Activated CD4-positive, alpha-beta T cell treated with anti-CD3 and anti-CD28 coated beads, Interleukin-2, amount 50 U/mL, for 16 hours (primary cell): ENCODE measurements at places on chromosomes 7 and 10.

- no peak for DNase-seq
These were observed 577.7 kb upstream of the AUTS2 start for GRCh38 chr7:69020536-69020935.

DNA sequence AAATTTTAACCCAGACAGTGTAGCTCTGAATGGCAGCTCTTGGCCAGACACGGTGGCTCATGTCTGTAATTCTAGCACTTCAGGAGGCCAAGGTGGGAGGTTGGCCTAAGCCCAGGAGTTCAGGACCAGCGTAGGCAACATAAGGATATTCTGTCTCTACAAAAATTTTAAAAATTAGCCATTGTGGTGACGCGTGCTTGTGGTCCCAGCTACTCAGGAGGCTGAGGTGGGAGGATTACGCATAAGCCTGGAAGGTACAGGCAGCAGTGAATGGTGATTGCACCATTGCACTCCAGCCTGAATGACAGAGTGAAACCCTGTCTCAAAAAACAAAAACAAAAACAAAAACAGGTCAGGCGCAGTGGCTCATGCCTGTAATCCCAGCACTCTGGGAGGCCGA is 50.0 kb downstream of the SUFU start:
- no peak for DNase-seq

GRCh38 chr10:107474650-107475049 is 310.1 kb upstream of the SORCS1 start:
- no peak for DNase-seq

DNA sequence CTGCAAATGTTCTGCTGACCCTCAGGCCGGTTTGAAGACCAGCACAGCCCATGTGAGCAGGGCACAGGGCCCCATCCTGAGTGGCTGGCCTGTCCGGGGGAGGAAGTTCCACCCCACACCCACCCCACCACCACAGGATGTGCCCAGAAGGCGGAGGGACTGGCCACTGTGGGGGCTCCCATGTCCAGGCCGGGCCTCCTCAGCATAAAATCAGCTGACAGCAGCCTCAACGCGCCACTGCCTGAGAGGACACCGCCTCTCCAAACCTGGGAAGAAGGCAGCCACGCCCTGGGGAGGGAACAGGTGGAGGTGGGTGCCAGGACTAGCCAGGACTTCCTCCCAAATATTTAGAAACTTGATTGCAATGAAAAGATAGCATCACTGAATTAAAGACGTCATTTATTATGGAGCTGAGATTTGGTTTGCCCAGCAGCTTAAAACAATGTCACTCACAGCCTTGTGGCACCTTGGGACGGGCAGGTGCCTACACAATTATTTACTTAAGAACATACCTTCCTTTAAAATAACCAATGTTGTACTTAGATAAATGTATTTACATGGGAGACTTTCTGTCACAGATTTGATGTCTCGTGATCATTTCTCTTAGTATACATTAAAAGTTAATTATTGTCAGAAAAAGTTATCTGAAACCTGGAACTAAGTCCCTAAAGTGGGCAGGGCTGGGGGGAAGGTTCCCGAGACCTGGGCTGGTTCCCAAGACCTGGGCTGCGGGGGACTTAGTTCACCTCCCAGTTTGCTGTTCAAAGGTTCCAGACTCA is 27.3 kb upstream of the FAM20C start:
- DNase-seq = no peak

DNA sequence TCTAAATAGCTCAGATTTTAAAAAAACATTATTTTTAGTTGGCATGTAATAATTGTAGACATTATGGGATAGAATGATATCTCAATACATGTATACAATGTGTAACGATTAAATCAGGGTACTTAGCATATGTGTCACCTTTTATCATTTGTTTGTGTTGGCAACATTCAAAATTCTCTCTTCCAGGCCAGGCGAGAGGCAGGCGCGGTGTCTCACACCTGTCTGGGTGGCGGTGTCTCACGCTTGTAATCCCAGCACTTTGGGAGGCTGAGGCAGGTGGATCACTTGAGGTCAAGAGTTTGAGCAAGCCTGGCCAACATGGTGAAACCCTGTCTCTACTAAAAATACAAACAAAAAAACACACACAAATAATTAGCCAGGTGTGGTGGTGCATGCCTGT is 151.7 kb downstream of the RTKN2 start:
- DNase-seq = no peak

DNA sequence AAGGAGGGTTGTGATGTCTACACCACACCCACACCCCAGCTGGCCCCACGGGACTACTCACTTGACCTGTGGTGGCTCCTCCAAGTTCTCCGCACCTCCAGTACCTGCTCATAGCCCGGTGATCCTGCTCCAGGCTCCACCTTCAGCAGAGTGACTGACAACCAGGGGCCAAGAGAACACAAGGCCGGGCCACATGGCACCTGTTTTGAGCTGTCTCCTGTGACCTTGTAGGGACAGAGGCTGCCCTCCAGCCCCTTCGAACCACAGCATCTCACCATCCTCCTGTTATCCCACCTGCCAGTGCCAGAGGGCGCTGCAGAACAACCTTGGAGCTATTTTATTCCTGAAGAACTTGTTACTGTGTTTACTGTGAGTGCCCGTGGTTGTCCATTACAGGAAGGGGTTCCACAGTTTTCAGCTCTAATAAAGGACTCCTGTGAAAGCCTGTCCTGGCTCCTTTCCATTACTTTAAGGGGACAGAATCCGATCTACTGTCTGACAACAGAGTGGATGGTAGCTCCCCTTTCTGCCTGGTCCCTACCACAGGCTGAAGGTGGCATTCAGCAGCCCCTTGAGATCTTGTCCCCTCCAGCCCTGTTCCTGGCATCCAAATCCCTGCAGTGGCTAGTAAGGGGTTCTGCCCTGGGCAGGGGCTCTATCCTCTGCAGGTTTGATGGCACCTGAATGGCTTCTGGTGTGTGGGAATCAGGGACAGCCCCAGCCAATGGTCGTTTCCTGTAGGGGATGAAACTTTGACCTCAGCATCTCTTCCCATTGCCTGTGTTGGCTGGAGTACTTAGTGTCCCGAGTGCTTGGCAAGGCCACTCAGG is 50.8 kb downstream of the C10orf120 start:
- peak; percentile 41 for DNase-seq

DNA sequence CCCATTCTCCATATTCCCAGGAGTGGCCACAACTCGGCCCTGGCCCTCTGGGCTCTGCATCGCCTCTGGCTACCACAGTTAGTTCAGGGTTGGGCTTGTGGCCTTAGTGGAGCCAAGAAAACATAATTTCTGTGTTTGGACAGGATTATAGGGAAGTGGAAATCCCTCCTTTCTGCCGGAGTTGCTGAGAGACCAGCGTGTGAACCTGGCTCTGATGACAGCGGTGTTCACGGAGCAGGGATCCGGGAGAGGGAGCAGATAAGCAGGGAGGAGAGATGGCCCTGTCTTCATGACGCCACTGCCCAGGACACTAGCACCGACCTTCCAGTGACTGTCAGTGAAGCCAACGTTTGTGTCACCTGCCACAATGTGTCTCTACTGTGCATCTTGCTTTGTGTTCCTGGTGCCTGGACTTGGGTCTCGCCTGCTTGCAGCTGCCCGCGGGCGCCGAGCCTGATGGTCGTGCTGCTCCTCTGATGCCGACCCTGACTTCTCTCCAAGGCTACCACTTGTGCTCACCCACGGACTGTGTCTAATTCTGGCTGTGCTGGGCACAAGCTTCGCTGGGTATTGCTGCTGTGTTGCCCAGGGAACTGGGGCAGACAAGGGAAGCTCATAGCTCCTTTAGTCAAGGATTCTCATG is 67.0 kb upstream of the VIPR2 start:
- no peak for DNase-seq

GRCh38 chr7:33692956-33693355 is 212.4 kb upstream of the BMPER start:
- DNase-seq = no peak

DNA sequence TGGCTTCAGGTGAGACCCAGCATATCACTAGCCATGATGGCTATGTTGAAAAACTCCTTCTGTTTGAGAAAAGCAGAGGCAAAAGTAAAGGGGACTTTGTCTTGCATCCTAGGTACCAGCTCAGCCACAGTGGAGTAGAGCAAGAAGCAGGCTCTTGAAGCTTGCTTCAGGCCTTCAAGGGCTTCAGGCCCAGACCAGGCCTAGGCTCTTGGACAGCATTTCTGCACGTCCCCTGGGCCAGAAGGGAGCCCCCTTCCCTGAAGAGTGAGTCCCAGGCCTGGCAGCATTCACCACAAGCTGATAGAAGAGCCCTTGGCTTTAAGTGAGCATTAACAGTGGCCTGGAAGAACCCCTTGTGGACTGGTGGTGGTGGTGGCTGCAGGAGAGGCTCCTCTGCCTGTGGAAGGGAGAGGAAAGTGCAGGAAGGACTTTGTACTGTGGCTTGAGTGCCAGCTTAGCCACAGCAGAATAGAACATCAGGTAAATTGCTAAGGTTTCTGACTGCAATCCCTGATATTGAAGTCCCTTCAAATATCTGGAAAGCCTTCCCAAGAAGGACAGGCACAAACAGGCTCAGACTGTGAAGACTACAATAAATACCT is 28.1 kb upstream of the FAM171A1 start:
- no peak for DNase-seq

- DNase-seq = no peak
These were observed 163.2 kb downstream of the ADAM12 start for GRCh38 chr10:126224967-126225671.

- no peak for DNase-seq
These were observed 39.6 kb upstream of the CACNB2 start for GRCh38 chr10:18100669-18101068.

DNA sequence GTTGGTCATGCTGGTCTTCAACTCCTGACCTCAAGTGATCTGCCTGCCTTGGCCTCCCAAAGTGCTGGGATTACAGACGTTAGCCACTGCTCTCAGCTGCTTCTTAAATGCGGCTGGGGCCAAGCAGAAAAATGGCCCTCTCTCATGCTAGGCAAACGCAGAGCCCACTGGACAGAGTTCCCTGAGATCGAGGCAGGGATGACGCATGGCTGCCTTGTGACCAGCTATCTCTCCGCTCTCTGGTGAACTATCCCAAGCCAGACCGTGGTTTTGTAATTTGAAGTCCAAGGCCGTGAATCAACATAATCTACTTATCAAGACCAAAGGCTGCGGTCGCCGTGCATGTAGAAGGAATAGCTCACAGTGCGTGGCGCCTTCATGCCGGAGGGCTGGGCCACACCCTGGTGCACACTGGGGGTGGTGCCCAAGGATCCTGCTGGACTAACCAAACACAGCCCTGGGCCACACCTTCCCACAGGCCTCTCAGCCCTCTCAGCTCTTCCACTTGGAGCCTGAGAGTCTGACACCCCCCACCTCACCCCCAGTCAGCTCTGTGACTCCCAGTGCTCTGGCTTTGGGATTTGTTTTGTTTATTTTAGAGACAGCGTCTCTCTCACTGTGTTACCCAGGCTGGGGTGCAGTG is 88.1 kb upstream of the CUX1 start:
- no peak for DNase-seq
